Activated T-cell treated with anti-CD3 and anti-CD28 coated beads for 4 hours (primary cell): ENCODE measurements at places on chromosomes 2 and 18.

DNA sequence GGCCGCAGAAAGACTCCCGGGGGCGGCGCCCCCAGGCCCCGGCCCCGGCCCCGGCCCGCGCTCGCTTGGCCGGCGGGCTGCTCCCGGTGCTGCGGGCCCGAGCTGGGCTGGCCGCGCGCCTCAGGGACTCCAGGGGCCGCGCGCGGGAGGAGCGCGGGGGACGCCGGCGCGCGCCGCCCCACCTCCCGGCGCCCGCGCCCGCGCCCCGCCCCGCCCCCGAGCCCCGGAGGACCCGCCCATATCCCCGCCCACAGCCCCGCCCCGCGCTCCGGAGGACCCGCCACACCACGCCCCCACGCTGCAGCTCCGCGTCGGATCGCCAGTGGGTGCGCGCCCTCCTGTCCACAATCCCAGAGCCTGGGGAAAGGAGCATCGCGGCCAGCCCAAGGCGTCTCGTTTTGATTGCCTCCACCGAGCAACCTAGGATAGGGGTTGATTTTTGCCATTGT lies at the start of gene PARD6G:
PARD6G (minus strand) TSS at position 122 of the 449 bp plus-strand sequence. CDS start 166 bp downstream, outside the sequence.
- DNase-seq: peak; percentile 42

DNA sequence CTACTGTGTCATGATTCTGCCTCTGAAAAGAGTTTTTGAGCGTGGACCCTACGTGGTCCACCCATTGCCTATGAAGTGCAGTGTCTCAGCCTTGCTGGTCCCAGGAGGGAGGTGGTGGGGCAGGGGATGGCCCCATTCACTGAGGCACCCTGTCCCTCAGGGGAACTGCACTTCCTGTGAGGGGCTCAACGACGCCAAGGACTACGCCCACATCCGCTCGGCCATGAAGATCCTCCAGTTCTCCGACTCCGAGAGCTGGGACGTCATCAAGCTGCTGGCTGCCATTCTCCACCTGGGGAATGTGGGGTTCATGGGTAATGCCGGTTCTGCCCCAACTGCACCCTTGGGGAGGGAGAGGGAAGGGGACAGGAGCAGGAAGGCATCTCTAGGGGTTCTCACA lies 42.5 kb downstream of the MYO7B start:
- DNase-seq: no peak

DNA sequence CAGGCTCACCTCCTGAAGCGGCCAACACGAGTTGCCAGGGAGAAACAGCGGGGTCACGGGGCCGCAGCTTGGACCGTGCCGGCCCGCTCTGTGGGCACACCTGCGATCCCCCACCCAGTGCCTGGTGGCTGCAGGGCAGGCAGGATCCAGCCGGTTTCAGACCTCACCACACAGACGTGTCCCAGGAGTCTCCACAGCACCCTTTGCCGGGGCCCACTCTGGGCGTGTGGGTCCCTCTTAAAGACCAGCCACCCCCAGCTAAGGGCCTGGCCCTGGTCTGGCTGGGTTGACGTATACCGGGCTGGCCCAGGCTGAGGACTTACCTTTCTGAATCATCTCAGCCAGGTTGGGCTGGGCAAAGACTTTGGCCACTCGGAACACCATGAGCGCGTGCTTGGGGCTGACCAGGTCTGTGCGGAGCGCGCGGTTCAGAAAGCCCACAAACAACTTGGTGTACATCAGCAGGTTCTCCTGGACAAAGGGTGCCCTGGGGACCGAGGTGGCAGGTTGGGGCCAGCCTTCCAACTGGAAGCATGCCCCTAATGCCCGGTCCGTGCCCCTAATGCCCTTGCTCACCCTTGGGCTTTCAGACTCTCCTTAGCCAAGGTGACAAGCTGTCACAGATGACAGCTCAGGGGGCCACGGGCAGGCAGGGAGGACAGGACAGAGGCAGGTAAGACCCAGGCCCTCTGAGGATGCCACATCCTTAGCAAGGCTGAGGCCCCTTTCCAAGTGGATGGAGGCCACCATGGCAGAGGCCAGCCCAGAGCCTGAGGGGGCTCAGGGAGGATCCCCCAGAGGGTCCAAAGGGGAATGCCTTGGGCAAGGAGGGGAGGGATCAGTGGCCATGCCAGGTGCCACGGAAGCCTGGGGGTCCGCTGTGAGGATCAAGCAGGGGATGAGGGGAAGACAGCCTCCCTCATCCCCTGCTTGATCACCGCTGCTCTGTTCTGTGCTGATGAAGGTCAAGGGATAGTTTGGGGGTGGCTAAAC lies 10.2 kb upstream of the CCDC74B start:
- no peak for DNase-seq

DNA sequence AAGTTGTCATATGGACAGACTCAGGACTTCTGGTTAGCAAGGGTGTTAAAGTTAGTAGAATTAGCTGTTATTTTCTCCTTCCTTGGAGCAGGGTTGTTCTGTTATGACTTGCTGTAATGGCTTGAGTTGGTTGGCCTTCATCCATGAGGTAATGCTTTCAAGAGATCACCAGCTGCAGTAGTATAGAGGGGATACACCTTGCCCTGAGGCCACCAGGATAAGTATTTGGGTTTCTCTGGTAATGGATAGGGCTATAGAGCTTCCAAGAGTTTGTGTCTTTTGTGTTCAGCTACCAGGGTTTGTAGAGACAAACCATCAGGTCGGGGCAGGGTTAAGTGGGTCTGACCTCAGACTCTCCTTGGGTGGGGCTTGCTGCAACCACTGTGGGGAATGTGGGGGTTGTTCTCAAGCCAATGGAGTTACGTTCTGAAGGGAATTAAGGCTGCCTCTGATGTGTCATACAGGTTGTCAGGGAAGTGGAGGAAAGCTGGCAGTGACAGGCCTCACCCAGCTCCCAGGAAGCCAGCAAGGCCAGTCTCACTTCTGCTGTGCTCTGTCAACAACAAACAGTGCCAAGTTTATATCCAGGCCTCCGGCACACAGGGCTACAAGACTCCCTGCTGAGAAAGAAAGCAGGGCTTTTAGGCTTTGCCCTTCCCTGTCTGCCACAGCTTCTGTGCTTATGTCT lies 356.6 kb downstream of the SPAG16 start:
- DNase-seq: no peak
